Heart right ventricle (tissue), 16 donors: ENCODE measurements at places on chromosomes 3 and 15.
A peak's percentile ranks its signal among the peaks of the same experiment; 100 is the strongest.

DNA sequence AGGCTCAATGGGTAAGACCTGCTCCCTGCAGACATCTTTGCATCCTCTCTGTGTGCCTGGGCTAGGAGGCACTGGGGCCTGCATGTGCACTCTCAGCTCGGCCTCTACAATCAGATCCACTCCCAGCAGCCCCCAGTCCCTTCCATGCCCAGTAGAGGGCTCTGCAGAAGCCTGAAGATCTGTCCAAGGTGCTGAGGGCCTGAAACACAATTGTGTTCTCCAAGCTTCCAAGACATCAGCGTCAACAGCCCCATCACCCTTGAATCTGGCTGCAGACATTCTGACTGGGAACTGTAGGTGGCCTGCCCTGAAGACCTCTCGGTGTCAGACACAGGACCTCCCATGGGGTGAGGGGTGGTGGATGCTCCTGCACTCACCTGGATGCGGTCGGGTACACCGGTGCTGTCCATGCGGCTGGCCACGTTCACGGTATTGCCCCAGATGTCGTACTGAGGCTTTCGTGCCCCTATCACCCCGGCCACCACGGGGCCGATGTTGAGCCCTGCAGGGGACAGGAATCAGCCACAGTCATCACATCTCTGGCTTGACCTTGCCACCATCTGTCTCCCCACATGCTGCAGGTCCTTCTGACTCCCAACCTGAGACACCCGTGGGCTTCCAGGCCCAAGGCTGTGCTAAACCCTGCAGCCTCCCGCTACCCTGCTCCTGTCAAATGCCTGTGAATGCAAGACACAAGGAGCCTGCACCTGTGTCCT lies 84.7 kb downstream of the SEC22A start:
- DNase-seq, result no peak

DNA sequence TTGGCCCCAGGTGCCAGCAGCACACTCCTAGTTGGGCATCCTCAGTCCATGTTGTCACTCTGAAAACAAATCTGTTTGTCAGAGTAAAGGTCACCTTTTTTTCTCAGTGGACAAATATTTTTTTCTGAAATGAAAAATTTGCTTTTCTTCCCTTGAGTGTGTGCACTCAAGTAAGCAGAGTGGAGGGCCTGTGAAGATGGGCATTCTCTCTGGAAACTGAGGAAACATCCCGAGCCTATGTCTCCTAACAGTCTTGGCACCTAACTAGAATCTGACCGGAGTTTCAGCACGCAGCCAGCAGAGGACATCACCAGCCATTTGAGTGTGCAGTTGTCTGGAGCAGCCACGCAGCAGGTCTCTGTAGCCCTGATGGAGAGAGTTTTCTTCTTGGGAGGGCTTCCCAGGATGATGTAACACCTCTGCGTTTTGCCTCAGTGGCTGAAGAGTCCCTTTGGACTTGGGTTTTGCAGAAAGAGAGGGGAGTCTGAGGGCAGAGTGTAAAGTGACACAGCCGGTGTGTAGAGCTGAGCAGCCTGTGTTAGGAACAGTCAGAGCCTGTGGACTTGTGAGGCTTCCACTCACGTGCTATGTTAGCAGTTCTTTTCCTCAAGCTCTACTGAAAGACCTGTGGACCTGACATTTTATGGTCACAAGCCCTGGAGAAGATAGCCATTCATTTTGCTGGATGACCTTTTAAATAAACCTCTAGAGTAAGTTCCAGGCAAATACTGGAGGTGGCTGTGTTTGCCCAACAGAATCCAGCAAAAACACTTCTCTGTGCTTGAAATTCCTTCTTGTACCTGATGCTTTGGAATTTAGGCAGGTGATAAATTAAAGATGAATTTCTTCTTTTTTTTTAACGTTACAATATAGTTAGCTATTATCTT lies 51.6 kb downstream of the ABHD2 start:
- no peak for DNase-seq

- DNase-seq, result no peak
These were observed 22.8 kb downstream of the SLC9A9 start for GRCh38 chr3:143825513-143825912.

DNA sequence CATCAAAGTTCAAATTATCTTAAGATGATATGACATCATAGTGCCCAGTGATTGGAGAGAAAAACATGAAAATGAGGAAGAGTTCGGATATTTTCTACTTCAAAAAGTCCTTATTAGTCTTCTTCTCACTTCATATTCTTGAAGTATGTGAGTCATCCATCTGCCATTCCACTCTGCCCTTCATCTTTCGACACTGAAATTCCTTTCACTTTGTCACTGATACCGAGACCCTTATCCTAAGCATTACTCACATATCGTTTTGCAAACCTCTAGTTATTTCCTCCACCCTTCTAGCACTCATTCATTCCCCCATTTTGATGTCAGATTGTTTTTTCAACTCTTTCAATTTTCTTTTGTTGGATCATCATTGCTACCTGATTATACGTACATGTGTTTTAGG lies 4.0 kb downstream of the OR5H14 start:
- no peak for DNase-seq

DNA sequence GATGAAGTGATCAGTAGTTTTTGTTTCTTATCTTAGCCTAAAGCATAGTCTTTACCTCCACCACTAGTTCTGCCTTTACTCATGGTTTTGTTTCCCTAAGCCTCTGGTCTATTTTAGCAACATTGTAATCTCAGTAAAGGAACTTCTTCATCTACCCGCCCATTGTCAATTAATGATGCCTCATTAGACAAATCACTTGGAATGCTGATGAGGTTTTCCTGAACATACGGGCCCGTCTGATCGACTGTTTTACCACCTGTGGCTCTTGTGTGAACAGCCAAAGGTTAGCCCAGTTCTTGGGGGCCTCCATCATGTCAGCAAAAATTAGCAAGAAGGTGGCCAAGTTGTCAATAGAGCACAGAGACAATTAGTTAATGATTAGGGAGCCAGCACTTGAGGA lies 470.1 kb upstream of the ARRDC4 start:
- DNase-seq, result no peak

DNA sequence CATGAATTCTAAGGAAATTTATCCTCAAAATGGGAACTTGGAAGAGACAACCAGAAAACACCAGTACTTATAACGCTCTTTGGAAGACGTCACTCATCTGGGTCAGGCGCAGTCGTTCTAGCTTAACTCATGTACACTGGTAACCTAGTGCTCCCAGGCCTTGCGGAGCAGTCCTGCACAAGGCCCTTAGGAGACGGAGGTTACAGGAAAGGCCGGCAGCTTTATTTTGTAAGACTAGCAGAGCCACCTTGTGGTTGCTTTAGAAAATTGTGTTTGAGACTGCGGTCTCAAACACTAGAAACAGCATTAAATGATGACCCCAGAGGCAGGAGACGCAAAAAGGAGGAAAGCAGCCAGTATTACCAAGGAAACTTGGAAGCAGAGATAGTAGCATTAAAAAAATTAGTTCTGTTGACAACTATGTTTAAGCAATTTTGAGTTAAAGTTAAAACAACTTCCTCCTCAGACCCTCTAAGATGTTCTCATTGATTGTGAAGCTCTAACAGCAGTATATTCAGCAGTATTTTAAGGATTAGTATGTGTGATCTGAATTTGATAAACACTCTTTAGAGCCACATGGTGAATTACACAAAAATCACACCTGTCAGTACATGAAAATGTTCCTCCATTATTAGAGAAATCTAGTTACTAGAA lies 141.9 kb upstream of the C2CD4B start:
- DNase-seq, result peak; percentile 58

GRCh38 chr3:110479731-110480130 lies 591.9 kb upstream of the NECTIN3 start:
- DNase-seq, result no peak

GRCh38 chr3:31572236-31573004 lies 39.7 kb downstream of the STT3B start:
- no peak for DNase-seq

DNA sequence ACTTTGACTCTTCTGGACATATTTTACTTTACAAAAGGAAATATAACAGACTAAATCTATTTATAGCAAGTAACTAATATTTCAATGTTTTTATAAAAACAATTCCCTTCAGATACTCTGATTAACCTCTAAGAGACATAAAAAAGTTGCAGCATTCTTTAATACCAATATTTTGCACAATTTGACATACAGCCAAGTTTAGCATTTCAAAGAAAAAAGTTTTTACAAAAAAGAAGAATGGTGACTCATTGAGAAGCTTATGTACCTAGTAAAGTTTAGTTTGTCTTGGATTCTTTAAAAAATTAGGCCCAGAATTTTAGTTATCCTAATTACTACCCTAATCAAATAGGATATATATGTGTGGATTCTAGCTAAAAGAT lies 17.6 kb downstream of the DAZL start:
- no peak for DNase-seq

- no peak for DNase-seq
These were observed 222.8 kb downstream of the FOXP1 start for GRCh38 chr3:71360764-71361163.

GRCh38 chr3:67864587-67865183 lies 210.3 kb upstream of the SUCLG2 start:
- DNase-seq, result no peak

DNA sequence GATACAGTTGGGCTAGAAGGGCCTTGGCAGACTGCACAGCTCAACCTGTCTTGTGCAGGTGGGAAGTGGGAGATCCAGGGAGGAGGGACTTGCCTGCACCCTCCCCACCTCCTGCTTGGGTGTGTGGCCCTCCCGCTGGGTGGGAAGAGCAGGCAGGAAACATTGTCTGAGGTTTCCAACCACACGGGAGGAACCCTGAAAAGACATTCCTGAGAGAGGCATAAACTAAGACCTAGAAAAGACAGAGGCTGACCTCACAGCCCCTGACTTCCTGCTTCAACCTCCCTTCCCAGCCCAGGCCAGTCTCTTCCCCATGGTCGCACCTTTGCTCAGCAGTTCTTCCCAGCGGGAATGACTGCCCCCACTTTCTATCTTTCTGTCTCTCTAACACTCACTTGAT lies 46.3 kb upstream of the INSYN1 start:
- DNase-seq, result no peak

DNA sequence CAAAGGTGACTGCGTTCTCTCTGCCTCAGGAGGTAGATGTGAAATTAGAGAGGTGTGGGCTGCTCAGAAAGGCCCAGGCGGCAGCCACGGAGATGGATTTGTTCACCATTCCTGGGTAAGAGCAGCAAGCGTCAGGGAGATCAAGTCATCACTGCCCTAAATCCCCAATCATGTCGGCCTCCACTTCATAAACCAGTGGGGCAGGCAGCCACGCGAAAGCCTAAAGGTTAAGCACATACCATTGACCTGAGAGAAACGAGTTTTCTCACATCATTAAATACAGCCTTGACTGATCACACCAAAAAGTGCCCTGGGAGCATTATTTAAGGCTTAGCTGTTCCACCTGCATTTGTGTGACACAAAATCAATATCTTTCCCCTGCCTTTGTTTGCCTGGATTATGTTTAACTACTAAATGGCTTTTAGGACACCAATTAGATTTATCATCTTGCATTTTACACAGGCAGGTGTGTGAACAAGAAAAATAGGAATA lies 50.7 kb upstream of the FOXB1 start:
- DNase-seq, result no peak

- DNase-seq, result no peak
These were observed 141.6 kb downstream of the EBLN2 start for GRCh38 chr3:73203101-73203500.

GRCh38 chr3:178480795-178481194 lies 55.4 kb upstream of the KCNMB2 start:
- DNase-seq, result no peak

DNA sequence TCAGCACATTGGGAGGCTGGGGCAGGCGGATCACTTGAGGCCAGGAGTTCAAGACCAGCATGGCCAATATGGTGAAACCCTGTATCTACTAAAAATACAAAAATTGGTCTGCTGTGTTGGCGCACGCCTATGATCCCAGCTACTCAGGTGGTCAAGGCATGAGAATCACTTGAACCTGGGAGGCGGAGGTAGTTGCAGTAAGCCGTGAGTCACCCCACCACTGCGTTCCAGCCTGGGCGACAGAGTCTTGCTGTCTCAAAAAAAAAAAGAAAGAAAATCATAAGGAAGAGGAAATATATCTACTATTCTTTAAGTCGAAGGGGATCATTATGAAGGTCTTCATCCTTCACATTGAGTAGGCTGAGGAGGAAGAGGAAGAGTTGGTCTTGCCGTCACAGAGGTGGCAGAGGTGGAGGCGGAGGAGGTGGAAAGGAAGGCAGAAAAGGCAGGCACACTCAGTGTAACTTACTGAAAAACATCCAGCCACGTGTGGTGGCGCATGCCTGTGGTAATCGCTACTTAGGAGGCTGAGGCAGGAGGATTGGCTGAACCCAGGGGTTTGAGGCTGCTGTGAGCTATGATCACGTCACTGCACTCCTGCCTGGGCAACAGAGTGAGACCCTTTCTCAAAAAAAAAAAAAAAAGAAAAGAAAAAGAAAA lies 14.2 kb downstream of the CSK start:
- DNase-seq, result no peak

DNA sequence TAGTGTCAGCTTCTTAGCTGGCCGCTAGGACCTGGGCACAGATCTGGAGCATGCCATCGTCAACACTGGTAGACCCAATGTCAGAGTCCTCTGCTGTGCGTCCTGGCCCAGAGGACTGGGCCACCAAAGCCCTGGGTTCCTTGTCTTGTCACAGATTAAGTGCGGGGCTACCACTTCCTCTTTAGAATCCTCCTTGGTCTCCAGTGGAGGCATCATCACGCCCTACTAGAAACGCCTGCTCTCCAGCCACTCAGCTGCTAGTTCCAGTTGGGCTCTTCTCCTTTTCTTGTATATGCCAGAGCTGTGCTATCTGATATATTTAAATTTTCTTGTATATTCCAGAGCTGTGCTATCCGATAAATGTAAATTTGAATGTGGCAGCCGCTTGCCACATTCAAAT lies 11.2 kb downstream of the PPCDC start:
- no peak for DNase-seq

DNA sequence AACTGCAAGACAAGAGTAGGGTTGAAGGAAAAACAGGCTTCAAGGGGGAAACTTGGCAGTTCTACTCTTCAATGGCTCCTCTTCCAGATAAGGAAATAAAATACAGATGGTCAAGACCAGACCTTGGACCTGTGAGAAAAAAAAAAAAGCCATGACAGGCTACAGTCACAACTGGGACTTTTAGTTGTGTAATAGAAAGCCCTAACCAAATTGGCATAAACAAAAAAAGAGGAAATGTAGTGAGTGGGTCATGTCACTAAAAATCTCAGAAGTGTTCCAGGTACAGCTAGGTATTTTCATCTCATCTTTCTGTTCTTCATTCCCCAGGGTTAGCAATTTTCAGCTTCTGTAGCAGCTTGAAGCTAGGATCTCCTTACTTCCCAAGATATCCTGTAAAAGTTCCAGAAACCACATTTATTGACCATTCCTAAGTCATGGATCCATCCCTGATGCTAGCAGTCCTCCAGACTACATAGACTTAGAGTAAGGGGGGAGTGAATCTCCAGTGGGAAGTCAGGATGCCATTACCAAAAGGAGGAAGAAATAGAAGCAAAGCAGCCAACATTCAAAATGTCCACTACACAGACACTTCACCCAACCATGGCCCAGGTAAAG lies 61.0 kb upstream of the CSTA start:
- DNase-seq, result no peak

DNA sequence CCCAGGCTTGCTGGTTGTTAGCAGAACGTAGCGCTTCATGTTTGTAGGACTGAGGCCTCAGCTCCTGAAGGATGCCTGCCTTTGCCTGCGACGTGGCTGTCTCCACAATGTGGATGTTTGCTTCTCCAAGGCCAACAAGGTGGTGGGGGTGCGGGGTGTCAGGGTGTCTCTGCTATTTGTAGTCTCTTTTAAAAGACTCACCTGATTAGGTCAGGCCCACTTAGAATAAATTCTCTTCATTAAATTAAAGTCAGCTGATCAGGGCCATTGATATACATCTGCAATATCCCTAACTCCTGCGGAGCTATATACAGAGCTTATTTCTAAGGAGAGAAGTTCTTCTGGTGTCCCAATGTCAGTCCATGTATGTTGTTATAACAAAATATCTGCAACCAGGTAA lies 44.8 kb downstream of the PTPRG start:
- DNase-seq, result no peak
